ENCODE measurements at places on chromosomes 6 and 20.

DNA sequence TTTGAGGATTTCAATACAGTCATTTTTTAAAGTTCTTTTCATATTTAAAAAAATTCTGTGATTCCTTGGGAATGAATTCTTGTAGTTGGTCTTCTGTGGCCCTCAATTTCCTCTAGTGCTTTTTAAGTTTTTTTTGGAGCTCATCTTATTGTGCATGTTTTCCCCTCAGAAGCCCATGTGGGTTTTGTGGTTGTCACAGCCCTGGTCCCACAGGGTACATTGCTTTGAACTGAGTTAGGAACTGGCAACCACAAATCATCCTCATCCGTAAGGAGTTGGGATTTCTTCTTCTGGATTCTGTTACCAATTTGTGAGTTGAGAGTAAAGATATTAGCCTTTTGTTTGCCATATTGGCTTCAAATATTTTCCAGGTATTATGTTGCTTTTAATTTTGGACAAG is 89.9 kb downstream of the AKAP7 start:
- DNase-seq: no peak

DNA sequence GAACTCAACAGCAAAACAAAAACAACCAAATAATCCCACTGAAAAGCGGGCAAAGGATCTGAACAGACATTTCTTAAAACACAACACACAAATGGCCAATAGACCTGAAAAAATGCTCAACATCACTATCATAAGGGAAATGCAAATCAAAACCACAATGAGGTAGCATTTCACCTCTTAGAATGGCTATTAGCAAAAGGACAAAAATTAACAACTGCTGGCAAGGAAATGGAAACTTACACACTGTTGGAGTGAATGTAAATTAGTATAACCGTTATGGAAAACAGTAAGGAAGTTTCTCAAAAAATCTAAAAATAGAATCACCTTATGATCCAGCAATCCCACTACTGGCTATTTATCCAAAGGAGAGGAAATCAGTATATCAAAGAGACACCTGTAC is 20.9 kb downstream of the FAM8A1 start:
- DNase-seq: no peak

DNA sequence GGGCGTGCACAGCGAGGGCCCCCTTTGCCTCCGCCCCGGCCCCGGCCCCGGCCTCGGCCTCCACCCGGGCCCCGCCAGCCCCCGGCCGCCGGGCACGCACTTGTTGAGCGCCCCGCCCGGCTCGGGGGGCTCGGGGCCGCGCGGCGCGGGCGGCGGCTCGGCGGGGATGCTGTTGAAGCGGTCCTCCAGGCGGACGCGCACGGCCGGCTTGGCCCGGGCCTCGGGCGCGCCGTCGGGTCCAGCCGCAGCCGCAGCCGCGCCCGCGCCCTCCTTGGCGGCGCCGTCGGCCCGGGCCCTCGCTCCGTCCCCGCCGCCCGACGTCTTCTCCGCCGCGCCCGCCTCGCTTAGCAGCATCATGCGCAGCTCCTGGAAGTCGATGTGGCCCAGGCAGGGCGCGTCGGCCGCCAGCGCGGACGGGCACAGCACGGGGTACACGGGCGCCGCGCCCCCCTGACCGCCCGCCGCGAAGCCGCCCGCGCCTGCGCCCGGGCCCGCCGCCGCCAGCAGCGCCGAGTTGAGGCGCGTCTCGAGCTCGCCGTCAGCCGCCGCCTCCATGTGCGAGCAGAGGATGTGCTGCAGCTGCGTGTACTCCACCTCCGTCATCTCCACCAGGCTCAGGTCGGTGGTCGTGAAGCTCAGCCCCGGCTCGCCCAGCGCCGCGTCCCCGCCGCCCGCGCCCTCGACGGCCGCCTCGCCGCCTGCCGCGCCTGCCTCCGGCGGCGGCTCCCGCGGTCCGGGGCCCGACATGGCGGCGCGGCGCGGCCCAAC is 514 bp downstream of the TCFL5 start:
- peak; percentile 31 for DNase-seq

- DNase-seq: no peak
Measured at GRCh38 chr6:158837684-158838625, 18.8 kb upstream of the EZR start.

DNA sequence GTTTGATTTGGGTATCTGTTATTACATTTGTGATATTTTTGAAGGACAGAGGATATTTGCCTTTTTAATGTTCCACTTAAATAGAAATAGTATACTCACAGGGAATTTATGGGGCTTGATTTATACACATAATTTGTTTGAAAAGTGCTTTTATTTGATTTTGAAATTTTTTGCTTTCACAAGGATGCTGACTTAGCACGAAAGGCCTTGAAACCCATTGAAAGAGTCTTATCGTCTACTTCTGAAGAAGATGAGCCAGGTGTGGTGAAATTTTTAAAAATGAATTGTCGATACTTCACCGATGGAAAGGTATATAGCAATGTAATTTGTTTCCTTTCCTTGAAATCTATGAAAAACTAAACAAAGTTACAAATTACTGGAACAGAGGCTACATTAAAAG is 74.3 kb upstream of the HINT3 start:
- DNase-seq: no peak

DNA sequence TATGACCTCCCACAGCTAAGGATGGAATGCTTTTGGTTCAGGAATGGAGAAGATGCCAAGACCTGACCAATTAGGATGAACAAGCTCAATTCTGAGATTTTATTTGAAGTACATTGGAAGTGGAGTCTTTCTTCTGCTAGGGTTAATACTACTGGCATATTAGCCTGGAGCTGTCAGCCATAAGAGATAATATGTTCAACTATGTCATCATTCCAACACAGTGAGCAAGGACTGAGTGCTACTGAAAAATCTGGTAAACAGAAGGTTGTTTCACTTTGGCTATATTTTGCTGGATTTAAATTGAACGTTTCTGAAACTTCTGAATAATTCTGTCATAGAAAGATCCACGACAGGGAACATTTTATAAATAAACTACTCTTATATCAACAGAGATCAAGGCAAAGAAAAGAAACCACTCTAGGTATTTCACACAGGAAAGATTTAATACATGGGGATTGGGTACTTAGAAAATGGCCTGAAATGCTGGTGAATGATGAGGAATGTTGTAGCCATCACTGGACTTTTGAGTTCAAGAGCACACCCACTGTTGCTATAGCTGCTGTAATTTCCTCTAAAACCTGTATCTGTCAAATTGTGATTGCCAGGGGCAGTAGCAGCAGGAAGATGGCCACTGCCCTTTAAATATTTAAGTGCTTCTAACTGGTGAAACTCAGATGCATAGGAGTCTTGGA is 200.5 kb downstream of the PLCB4 start:
- no peak for DNase-seq

GRCh38 chr6:100719883-100720682 is 161.0 kb downstream of the ASCC3 start:
- peak; percentile 1 for DNase-seq

DNA sequence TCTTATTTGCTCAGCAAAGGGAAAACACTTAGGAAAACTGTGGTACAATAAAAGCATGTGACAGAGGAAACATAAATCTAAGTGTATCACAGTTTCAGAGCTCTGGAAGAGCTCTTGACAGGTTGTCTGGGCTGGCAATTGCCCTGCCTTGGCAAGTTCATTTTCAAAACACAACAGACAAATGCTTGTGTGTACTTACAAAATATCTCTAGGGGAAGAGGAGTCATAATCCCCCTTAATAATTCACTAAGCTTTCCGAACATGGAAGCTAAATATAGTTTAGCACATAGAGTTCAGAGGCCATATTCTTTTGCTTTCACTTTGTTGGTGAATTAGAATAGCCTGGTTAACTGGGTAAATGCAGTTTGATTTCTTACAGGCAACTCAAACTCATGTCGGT is 211.6 kb upstream of the THEMIS start:
- DNase-seq: no peak

- no peak for DNase-seq
Measured at GRCh38 chr20:46672543-46673148, 16.6 kb downstream of the TP53RK start.

DNA sequence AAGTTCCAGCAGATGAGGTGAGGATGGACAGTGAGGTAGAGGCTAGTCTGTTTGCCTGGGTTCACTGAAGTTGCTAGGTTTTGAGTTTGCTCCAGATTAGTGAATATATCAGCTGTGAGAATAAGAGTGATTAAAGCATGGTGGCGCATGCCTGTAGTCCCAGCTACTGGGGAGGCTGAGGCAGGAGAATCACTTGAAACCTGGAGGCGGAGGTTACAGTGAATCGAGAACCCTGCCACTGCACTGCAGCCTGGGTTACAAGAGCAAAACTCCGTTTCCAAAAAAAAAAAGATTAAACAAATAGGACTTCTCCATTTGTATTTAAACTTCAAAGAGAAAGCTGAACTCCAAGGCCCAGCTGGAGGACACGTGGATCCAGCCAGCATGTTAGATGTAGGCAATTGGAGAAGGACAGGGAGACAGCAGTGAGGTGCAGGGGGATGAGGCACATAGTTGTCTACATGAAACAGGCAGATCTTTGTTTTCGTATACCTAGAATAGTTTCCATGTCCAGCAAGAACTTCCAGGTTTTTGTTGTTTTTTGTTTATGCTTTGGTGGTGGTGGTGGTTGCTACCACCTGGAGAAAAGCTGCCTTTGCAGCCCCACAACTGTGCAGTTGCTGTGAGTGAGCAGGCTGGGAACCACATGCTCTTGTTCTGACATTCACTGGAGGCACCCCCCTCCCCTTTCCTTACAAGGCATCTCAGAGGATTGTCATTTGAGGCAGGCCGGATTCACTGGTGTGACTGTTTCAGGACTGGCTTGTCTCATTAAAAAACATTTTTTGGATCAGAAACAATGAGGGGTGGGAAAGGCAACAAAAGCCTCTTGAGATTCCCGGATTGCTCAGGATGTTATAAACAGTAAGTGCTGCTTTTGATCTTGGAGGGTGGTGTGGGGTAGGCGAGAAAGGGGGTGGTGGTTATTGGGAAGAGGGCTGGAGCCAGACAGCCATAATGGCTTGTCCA is 72.3 kb downstream of the JARID2 start:
- DNase-seq: no peak
